ENCODE measurements at places on chromosomes 13 and 19.

- no peak for DNase-seq
These were observed 66.7 kb upstream of the ZNF536 start for GRCh38 chr19:30305346-30306060.

GRCh38 chr13:48593536-48593935 is 60.2 kb upstream of the CYSLTR2 start:
- no peak for DNase-seq

GRCh38 chr13:20967340-20967739 is 64.8 kb upstream of the XPO4 start:
- DNase-seq, result no peak

DNA sequence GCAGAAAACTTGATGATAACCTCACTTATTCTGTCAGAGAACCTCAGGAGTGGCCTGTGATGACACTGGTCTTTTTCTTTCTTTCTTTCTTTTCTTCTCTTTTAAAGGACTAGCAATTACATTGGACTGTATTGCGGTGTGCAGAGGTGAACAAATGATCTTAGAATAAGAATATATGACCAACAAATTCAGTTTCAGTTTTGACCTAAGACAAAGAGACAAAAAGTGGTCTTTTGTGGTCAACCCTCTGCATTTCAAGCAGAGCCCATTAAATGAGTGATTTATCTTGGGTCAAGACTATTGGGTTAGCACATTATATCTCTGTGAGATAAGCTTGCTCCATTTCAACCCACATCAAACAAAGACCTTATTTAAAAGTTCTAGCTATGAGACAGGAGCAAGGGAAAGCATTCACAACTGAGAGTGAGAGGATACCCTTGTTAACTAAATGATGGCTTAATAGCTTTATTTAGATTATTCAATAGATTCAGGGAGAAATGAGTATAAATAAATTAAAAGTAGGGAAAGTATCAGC is 644.4 kb downstream of the PCDH9 start:
- DNase-seq, result no peak

DNA sequence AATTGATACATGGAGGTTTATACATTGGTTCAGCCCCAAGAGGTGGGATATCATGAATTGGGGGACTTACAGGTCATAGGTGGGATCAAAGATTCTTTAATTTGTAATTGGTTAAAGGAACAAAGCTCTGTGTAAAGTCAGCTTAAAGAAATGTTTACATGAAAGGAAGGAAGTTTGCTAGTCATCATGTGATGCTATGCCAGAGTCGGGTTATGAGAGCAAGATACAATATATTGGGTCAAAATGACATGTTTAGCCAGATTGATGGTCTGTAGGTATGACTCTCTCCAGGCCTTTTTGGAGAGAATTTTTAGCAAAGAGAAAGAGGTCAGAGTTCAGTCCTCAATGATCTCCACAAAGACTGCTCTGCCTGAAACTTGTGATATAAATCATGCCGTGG is 5.3 kb upstream of the CYSLTR2 start:
- DNase-seq, result no peak

GRCh38 chr19:30488191-30488590 is 116.0 kb downstream of the ZNF536 start:
- no peak for DNase-seq

GRCh38 chr13:38661010-38661675 is 25.7 kb upstream of the FREM2 start:
- no peak for DNase-seq

DNA sequence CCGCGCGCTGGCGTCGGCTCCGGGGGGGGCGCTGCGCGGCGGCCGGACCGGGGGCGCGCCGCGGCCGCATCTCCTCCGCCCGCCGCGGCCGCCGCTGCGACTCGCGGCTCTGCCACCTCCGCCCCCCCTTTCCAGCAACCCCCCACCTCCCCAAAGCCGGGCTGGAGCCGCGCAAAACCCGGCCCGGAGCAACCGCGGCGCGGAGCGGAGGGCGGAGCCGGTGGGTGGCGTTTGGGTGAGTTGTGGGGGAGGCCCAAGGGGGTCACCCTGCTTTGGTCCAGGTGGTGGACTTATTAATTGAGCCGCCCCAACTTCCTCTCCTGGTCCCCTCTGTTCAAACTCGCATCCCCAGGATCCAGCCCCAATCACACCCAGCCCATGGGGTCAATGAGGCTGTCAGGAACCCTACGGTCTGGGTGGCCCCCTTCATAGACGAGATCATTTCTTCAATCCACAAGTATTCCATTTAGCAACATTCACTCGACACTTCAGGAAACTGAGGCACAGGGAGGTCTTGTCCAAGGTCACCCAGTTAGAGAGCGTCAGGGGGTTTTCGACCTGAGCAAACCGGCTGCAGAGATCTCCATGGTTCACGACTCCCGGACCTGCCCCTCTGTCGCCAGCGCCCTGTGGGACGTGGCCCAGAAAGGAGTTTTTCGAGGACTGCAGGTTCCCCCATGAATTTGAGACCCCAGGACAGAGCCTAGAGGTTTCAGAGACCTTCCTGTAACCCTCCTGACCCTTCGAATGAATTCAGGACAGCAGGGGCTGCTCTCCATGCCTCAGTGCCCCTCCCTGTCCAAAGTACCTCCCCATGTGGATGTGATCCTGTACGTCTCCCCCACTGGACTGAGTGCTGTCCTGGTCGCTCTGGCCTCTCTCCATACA is 22.4 kb upstream of the SEMA6B start:
- peak; percentile 65 for DNase-seq

GRCh38 chr13:65638572-65639168 is 1591.5 kb downstream of the PCDH9 start:
- DNase-seq, result peak; percentile 1

GRCh38 chr13:44302940-44303575 is 70.6 kb upstream of the SERP2 start:
- DNase-seq, result no peak

- DNase-seq, result no peak
These were observed 28.4 kb upstream of the ZNF83 start for GRCh38 chr19:52666506-52666905.

DNA sequence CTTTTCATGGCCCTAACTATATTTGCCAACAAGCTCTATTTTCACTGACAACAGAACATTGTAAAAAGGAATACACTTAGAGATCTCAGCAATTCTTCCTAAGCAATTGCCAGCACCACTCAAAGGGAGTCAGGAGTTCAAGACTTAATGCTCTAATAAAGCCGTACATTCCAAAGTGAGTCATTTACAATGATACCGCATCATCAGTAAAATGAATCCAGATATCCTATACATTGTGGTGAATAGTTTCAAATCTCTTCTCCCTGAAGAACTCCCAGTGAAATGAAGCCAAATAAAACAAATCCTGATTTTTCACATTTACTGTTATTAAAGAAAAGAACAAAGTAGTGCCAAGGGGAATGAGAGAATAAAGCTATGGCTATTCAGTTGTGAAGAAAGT is 2898.7 kb upstream of the PCDH20 start:
- peak; percentile 6 for DNase-seq

GRCh38 chr19:38565691-38566105 is 52.1 kb downstream of the MAP4K1 start:
- no peak for DNase-seq

DNA sequence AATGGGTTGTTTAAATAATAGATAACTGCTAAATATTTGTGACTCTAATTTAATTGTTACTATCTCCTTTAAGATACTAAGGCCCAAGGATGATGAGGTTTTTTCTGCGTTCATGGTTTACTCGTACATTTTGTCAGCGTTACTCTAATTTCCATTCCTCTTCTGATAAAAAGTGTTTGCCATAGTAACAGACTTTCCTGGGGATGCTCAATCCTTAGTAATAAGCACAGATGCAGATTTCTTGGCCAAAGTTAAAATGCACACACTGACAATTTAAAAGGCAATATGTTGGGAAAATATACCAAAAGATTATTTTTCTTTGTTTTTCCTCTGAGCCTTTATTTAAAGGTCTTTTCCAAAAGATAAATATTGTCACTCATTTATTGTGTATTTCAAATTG is 149.6 kb downstream of the IRS2 start:
- no peak for DNase-seq

- DNase-seq, result no peak
These were observed 14.6 kb downstream of the PROSER1 start for GRCh38 chr13:39023316-39023715.

Measured in HTR-8/SVneo (cell line).